Fibroblast of the aortic adventitia (primary cell): ENCODE measurements at places on chromosomes 4 and X. TPM values are rescaled to one million over a fixed set of nuclear protein-coding genes. Genes with fewer than 3 reads are reported as not detected.
A peak's percentile ranks its signal among the peaks of the same experiment; 100 is the strongest.

Gene INPP4B
- total RNA-seq = 3.8 and 54.2 TPM in 2 replicates

GRCh38 chr4:181728305-181728966 is 514.8 kb upstream of the TENM3 start:
- no peak for DNase-seq

DNA sequence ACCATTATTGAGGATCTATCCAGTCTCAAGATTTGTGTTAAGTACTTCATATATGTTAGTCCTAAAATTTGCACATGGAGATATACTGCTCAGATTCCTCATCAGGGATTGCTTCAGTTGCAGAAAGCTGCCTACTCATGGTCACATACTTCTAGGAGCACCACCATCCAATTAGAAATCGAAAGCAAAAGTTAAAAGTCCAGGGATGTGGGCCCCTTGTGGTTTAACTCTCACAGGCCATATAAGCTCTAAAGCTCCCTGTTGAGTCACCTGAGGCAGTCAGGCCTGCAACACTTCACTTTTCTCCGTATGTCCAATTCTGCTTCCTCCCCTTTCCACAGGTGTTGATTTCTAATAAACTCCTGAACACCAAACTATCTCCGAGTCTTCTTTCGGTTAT is 84.2 kb downstream of the CNOT6L start:
- DNase-seq = peak; percentile 46

- peak; percentile 78 for DNase-seq
These were observed 56.4 kb upstream of the SLIT2 start for GRCh38 chr4:20195071-20195885.

- no peak for DNase-seq
These were observed 6.5 kb upstream of the ARHGAP6 start for GRCh38 chrX:11672213-11672612.

DNA sequence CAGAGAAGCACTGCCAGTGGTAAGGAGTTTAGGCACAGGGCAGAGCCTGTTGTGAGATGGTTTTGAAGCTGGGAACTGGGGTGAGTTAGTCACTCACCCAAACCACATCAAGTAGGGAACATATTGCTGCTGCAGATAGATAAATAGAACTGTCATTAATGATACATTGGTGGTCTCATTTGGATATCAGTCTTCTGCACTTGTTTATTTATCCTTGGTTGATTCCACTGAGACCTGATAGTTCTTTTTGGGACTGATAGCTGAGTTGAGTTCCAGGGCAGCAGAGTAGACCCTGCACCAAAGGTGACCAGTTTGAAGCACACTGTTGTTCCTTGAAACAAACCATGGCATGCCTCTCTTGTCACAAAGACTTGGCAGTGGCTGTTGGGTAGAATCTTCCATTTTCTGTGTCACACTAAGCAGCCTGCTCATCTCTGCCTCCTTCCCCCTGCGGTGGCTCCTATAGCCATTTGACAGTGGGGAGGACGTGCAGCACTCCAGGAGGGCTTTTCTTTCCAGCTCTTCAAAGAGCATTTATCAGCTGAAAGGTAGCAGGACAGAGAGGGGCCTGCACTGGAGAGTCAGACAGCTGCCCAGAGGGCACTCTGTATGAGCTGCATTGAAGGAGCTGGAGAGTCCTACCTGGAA is 59.7 kb upstream of the TMEM164 start:
- no peak for DNase-seq

DNA sequence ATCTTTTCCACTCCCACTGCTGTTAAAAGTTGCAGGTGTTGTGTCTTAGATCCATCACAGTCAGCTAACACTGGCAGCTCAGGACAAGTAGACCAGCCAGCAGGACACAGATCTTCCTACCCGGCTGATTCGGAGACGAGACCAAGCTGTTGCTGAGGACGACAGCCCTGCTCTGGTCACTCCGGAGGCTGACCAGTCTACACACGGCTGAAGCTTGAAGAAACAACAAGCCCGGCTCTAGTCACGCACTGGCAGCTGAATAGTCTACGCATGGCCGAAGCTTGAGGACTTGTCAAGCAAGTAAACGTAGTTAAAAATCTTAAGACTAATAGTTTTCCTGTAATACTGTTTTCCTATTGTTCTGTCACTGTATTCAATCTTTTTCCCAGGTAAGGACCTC is 1.8 kb downstream of the ACOX3 start:
- no peak for DNase-seq

DNA sequence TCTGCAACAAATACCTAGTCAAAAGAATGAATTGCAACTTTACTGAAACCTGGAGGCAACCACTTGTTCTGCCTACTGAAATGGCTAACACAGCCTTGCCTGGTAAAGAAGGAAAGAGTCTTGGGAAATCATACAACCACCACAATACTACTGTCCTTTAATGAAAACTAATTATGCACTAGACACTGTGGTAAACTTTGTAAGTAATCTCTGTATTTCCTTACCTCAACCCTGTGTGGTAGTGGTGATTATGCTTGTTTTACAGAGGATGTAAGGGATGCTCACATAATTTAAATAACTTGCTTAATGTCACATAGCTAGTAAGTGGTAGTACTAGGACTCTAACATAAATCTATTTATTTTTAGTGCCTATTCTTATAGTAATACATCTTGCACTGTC is 44.7 kb downstream of the TMEM156 start:
- DNase-seq = no peak

GRCh38 chrX:122135070-122135469 is 1049.0 kb upstream of the GRIA3 start:
- DNase-seq = peak; percentile 19

DNA sequence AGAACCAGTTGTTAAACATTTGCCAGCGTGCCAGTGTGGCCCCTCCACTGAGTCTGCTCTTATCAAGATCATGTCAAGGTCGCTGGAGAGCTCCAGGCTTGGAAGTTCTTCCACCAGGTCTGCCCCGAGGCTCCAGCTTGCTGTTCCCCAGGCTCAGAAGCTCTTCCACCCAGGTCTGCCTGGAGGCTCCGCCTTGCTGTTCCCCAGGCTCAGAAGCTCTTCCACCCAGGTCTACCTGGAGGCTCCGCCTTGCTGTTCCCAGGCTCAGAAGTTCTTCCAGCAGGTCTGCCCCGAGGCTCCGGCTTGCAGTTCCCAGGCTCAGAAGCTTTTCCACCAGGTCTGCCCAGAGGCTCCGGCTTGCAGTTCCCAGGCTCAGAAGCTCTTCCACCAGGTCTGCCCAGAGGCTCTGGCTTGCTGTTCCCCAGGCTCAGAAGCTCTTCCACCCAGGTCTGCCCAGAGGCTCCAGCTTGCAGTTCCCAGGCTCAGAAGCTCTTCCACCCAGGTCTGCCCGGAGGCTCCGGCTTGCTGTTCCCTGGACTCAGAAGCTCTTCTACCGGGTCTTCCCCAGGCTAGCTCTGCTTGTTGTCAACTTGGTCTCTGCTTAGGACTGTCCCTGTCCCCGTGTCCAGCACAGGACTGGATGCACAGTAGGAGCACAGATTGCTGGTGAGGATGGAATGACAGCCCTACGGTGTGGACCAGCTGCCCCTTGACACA is 54.4 kb downstream of the HMX1 start:
- DNase-seq = no peak

GRCh38 chr4:168291242-168291641 is 27.3 kb downstream of the DDX60 start:
- no peak for DNase-seq

DNA sequence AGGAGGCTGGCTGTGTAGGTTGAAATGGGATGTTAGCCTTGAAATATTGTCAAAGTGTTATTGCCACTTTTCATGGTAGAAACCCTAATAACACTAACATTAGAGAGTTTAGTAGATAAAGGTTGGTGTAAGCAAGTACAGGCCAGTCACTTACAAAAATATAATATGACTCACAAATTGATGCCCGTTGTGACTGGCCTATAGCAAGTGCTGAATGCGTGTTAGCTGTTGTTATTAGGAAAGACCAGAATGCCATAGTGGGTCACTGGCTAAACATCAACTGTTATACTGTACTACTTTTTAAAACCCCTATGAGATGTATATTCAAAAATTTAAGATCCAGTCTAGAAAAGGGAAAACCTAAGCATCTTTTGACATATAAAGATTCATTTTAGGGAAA is 20.4 kb upstream of the GDPD2 start:
- DNase-seq = no peak
